GM12892 (cell line): ENCODE measurements at places on chromosomes 12 and 14.

- DNase-seq = no peak
Observed at GRCh38 chr12:130526813-130527212, 189.1 kb downstream of the PIWIL1 start.

DNA sequence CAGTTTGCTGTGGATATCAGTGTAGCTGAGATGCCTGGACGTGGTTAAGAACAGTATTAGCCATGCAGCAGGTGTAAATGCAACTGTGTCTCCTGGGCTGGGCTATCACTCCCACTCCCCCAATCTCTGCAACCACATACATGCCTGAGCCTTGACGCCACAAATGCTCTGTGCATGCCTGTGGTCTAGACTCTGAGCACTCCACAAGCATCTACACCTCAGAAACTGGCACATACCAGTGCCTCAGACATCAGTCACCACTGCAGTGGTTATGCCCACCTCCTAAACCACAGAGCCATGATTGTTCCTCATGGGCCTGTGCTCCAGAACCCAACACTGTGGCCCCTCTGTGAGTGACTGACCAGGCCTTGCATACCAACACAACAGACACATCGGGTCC, 226.8 kb upstream of the ALG10 start:
- DNase-seq = no peak

- DNase-seq = no peak
Observed at GRCh38 chr14:75283162-75283832, 4.7 kb downstream of the FOS start.

DNA sequence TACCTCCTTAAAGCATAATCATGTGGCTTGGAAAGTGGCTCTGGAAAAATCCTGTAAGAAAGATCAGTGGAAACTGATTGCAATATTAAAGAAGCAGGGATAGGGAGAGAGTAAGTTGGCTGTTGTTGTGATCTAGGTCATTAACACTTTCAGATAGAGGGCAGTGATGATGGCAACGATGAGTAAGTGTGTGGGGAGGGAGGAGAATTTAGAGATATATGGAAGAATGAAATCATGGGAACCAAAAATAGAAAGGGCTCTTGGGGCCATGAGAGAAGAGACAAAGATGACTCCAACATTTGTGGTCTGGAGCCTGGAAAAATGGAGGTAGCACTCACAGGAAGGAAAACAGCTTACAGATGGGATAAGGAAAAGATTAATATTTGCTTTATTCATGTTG, 23.3 kb downstream of the SNRPF start:
- no peak for DNase-seq

DNA sequence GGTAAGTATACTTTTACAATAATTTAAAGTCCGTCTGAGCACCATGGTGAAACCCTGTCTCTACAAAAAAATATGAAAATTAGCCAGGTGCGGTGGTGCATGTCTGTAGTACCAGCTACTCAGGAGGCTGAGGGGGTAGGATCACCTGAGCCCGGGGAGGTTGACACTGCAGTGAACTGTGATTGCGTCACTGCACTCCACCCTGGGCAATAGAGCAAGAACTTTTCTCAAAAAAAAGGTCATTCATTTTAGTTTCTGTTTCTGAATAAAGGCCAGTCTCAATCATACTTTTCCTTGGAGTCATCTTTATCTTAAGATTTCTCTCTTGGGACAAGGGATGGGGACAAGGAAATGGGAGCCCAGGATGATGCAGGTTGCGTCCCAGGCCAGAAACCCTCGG, 12.9 kb downstream of the ANKRD13A start:
- DNase-seq = no peak

DNA sequence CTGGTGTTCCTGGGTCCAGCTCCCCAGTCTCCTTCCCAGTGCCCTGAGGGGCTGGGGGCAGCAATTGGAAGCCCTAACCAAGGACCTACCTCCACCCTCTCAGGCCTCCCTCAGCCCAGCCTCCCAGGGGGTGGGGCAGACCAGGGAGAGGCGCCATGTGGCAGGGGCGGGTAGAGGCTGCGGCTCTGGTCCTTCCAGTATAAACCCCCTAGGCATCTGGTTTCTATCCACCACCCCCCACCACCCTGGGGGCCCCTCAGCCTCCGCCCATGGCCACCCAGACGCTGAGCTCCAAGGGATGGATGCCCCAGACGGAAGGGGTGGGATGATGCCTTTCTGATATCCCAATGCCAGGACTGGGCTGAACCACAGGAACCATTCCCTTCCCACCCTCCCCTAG, 2.8 kb upstream of the SP7 start:
- no peak for DNase-seq

DNA sequence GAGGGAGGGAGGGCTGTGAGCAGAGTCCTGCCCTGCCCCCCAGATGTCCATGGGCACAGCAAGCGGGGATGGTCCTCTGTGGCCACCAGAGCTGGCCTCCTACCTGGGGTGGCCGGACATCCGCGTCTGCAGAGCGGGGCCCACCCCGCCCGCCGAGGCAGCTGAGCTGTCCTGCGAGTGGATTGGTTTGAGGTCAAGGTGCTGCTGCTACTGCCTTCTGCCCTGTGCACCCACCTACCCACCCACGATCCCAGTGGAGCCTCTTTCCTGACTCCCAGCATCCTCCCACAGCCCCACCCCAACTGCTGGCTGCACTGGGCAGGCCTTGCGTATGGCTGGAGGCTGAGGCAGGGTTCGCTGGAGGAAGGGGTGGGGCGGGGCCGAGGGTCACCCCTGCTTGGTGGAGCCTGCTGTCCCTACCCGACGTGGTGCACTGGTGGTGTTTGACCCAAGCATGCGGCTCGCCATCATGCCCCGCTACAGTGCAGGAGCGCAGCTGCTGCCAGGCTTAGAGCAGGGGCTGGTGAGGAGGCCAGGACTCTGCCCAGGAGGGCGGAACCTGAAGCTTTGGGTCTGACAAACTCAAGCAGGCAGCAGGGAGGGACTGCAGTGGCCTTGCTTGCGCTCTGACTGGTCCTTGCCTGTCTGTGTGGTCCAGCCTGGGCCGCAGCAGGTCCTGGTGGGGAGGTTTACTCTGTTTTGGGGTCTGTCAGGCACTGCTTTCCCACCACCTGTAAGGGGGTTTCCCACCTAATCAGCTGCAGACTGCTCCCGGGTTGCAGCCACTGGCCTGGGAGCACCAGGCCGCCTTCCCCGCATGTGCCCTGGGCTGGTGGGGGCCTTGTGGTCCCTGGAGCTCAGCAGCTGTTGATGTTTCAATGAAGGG, 23.7 kb downstream of the CEP170B start:
- DNase-seq = peak; percentile 22

DNA sequence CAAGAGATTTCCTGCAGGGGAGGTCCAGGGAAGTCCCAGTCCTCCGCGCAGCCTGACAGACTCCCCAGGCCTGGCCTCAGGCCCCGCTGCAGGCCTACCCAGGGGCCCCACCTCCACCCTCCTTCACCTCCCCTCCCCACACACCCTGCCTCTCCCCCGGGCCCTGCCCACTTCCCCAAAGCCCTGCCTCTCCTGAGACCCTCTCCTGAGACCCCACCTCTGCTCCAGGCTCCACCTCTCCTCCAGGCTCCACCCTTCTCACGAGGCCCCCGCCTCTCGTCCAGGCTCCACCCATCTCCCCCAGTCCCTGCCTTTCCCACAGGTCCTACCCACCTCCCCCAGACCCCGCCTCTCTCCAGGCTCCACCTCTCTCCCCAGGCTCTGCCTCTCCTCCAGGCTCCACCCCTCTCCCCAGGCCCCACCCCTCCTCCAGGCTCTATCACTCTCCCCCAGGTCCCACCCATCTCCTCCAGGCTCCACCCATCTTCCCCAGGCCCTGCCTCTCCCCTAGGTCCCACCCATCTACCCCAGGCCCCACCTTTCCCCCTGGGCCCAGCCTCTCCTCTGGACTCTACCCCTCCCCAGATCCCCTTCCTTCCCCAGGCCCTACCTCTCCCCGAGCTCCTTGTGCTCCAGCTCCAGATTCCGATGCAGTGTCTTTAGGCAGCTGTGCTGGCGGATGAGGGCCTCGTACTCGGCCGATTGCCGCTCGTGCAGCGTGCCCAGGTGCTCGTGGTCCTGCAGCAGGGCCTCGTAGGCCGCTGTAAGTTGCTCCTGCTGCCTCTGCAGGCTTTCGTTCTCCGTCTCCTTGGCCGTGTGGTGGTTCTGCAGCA, 58.8 kb upstream of the GPR68 start:
- peak; percentile 89 for DNase-seq

DNA sequence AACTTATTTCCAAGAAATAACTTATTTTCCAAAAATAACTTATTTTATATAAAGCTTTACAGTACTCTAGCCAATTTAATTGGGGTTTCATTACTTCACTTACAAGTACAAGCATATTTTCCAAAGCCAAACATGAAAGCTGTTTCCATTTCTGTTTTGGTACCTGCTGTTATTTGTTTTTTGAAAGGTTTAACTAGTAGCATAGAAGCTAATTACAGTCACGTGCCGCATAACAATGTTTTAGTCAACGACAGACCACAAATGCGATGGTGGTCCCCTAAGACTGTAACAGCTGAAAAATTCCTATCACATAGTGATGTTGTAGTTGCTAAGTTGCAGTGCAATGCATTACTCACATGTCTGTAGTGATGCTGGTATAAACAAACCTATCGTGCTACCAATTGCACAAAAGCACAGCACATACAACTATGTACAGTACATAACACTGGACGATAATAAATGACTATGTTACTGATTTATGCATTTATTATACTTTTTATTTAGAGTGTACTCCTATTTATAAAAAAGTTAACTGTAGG, 21.7 kb downstream of the PTPN21 start:
- no peak for DNase-seq
